ENCODE measurements at places on chromosomes 7 and 10. TPM values are rescaled to one million over a fixed set of nuclear protein-coding genes. Genes with fewer than 3 reads are reported as not detected.

- H3K36me3 ChIP-seq, result no peaks in the 10 kb centered on the region
- H3K27me3 ChIP-seq, result no peaks in the 10 kb centered on the region
- no peaks in the 10 kb centered on the region for H3K4me1 ChIP-seq
These were observed 481.1 kb downstream of the SEMA3D start for GRCh38 chr7:84705706-84706105.

Gene AKR1B1
- polyA plus RNA-seq, result 111 TPM

Gene NPC1L1
- polyA plus RNA-seq, result 0.10 TPM

DNA sequence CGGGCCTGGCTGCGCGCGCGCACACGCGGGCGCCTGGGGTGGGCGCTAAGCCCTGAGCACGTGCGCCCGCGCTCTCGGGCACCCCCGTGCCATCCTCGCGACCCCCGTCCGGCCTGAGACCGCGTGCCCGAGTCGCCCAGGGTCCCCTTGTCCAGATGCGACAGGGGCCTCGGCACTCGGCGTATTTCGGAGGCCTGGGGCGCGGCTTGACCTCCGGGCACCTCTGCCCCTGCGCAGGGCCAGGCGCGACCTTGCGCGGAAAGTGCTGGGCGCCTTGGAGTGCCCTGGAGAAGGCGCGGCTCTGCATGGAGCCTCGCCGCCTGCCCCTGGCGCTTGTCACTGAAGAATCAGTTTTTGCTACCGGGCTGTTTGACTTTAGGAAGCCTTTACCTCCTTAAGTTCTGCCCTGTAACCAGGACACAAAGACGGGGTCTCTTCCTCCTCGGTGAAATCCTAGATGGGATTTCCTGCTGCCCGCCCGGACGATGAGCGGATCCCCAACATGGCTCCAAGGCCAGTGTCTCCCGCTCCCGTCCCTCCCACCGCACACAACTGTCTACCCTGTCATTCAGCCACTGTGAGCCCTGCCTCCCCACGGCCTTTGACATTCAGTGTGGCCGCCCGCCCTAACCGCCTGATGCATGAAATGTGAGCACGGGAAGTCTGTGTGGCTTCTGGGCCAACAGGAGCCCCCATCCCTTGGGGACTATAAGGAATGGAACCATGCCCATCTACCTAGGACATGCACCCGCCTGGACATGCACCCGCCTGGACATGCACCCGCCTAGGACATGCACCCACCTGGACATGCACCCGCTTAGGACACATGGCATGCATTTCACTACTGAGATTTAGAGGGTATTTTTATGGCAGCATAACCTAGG is 1.1 kb upstream of the STK32C start:
- peaks cover 17% of the 10 kb centered on the region for H3K27me3 ChIP-seq
- no peak overlapping the region for H3K27ac ChIP-seq
- peak overlapping the region; percentile 73 for H3K4me3 ChIP-seq
- peaks cover 11% of the 10 kb centered on the region for H3K4me1 ChIP-seq
- no peaks in the 10 kb centered on the region for H3K36me3 ChIP-seq

Gene FEZF1
- polyA plus RNA-seq, result not detected

DNA sequence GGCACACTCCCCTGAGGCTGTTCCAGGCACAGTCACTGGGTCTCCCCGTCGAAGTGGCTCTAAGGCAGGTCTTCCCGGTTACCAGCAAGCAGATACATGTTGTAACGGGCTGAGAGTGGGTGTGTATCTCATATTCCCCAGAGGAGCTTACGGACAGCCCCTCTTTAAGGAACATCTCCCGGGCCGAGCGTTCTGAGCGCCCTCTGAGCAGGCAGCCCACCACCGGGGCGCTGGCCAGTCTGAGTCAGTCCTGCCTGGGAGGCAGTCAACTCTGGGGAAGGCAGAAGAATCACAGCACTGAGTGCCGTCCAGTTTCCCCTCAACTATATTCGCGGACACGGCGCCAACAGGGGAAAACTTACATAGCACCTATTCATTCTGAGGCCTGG is 117.4 kb downstream of the LHPP start:
- no peak overlapping the region for H3K27ac ChIP-seq
- H3K4me3 ChIP-seq, result no peak overlapping the region
- no peak for DNase-seq
- H3K27me3 ChIP-seq, result no peaks in the 10 kb centered on the region
- no peaks in the 10 kb centered on the region for H3K4me1 ChIP-seq

DNA sequence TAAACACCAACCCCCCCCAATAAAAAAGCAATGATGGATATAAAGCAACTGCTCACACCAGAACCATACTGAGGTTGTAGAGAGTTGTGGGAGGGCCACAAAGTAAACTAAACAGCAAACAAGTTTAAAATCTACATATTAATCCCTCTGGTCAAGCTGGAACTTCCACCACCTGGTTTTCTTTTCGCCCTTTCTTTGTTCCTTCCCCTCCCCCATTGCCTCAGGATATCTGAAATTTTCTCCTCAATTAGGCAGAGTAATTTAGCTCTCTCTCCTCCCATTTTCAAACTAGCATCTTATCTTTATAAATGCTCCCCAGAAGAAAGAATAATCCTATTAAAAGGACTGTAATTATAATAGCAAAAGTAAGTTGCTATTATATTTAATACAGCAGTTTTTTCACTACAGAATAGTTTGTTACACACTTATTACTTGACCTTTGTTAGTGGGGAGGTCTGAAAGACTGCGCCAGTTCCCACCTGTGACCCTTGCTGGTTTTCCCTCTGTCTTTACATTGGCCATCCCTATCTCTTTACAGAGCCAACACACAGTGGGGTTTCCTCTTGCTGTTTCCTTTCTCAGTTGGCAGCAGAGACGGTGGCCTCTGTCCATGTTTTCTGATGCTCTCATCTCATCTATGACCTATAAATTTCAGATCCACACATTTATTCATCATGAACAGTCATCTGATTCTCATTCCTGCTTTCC is 235.4 kb downstream of the RNLS start:
- no peak for DNase-seq
- no peak overlapping the region for H3K4me3 ChIP-seq
- no peak overlapping the region for H3K27ac ChIP-seq
- no peaks in the 10 kb centered on the region for H3K27me3 ChIP-seq
- peaks cover 8% of the 10 kb centered on the region for H3K4me1 ChIP-seq

DNA sequence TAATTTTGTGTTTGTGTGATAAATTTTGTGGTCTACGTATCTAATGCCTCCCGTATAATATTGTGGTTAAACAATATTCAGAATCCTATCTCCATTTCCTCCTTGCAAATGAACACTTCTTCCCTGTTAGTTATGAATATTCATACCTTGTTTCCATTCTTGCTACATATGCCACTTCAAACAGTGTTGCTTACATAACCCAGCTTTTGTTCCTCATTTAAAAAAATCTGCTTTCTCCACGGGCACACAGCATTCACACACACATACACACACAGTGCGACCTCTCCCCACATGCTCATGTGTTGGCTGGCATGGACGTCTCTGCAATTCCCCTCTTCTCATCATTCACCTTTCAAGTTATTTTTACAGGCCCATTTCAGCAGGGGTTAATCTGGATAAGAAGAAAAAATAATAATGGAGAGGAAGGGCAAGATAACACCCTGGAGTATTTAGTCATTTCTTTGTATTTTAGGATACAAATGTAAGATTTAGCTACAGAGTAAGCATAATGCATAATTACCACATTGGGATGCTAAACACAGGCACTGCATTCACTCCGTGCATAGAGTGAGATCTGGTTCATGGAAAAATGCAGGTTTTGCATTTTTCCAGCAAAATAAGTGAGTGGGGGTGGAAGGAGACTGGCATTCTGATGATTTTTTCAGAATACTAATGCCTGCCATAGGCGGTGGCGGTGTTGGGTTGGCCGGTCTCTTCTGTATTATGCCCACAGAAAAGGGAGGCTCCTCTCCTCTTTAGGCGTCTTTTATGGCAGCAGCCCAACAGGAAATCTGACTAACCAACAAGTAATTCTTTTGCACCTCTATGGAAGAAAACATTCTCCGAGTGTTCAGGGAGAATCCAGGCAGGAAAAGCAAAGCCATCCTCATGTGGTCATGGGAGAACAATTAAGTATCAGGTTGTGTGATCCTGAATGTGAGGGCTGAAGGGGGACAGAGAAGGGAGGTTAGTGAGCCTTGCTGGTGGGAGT is 31.7 kb upstream of the ELMO1 start:
- no peaks in the 10 kb centered on the region for H3K27me3 ChIP-seq
- no peak overlapping the region for H3K4me3 ChIP-seq
- H3K36me3 ChIP-seq, result no peaks in the 10 kb centered on the region

All from B cell (primary cell).